ENCODE measurements at places on chromosomes 12 and 14.

GRCh38 chr14:81656811-81657210, 123.2 kb upstream of the SEL1L start:
- no peak for ATAC-seq

GRCh38 chr14:59252772-59253500, 64.5 kb downstream of the DAAM1 start:
- no peak for ATAC-seq

- no peak for ATAC-seq
These were observed 1.7 kb downstream of the TPCN1 start for GRCh38 chr12:113222730-113223531.

DNA sequence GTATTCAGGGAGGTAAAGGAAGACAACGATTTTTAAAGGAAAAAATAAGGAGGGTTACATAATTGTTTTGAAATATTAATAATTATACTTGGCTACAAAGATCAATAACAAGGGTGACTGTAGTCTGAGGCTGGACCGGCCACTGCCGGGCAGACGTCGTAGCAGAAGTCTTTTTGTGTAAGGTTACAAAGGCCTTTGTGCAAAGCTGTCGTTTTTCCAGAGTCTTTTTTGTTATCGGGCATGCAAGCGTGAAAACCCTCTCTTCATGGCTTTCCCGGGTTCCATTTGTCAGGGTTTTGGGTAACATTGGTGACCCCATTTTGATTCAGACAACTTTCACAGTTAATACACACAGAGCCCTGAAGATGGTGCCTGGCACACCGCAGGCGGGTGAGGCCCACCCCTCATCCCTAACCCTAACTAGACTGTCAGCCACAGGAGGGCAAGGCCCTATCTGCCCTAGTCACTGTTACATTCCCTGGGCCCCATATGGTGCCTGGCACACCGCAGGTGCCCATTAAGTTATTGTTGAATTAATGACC, 31.3 kb downstream of the RILPL1 start:
- no peak for ATAC-seq

- no peak for ATAC-seq
These were observed 10.9 kb upstream of the OTX2 start for GRCh38 chr14:56821177-56821576.

DNA sequence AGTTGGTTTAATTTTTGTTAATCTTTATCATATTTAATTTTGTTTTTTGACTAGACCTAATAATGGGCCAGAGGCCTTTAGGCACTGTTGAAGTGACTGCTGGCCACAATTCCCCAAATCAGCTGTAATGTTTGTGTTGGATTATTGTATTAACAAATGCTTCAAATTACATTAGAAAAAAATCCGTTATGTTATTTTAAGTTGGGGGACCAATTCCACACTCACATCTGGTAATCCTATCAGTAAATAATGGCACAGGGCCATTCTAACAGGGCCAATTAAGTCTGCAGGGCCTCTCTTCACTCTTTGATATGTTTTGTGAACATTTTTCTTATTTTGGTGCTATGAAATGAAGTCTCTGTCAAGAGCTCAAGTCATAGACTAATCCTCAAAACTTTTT, 39.6 kb downstream of the CHST11 start:
- no peak for ATAC-seq

- ATAC-seq = no peak
These were observed 354.7 kb upstream of the TMTC1 start for GRCh38 chr12:30138483-30138882.

- ATAC-seq = no peak
These were observed 148.8 kb downstream of the ADGRD1 start for GRCh38 chr12:131102493-131102931.

- ATAC-seq = no peak
These were observed 718 bp upstream of the TROAP start for GRCh38 chr12:49322367-49322707.

Measured in activated T-helper 17 cell treated with anti-CD3 and anti-CD28 coated beads, Interleukin-2, amount 50 U/mL, for 72 hours (primary cell).